ENCODE measurements at places on chromosomes 4 and X.
A peak's percentile ranks its signal among the peaks of the same experiment; 100 is the strongest.

DNA sequence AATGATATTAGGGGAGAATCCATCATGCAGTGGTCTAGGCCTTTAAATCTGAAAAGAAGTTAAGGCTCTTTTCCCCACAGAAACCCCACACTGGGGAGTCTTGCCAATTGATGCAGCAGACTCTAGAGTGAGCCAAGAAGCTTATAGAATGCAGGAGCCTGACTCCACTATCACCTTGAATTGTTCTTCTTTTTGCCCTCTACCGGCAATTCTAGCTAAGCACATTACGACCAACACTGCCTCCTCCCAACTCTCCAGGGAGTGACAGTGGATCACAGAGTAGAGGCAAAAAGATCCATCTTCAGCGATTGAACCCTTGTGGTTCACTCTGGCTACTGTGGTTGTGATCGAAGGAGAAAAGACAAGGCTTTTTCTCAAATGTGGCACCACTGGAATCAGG lies 331.5 kb downstream of the NKX6-1 start:
- DNase-seq = no peak

DNA sequence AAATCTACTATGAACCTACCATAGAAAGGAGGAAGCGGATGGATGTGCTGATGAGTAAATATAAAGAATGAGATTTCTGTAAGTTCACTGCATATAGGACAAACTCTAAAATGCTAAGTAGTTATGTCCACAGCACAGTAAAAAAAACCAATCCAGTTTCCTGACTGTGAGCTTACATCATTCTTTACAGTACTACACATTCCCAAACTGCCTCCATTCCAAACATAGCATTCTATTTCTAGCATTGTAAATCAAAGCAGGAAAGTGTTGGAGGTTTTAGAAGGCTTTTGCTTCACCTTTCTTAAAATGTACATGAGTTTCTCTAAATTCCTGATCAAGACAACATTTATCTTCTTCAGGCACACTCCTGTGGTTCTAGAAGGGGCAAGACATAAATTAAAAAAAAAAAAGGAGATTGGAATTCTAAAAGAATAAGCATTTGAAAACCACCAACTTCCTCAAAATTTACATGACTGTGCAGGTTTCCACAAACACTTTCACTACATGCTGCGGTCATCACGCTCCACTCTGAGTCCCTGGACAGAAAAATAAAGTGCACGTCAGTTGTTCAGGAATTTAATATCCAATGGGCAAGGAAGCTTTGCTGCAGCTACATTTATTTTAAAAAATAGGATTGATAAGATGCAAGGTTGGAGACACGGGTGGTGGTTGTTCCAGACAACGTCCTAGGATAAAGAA lies 297.6 kb upstream of the STS start:
- no peak for DNase-seq

DNA sequence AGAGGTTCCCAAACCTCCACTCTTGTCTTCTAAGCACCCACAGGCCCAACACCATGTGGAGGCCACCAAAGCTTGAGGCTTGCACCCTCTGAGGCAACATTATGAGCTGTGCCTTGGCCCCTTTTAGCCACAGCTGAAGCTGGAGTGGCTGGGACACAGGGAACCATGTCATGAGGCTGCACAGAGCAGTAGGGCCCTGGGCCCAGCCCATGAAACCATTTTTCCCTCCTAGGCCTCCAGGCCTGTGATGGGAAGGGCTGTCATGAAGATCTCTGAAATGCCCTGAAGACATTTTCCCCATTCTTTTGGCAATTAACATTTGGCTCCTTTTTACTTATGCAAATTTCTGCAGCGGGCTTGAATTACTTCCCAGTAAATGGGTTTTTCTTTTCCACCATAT lies 14.8 kb downstream of the RBMXL3 start:
- no peak for DNase-seq

GRCh38 chr4:112418092-112418491 lies 97.9 kb downstream of the NEUROG2 start:
- DNase-seq = no peak

GRCh38 chr4:153221783-153222706 lies 17.8 kb downstream of the TRIM2 start:
- DNase-seq = no peak

DNA sequence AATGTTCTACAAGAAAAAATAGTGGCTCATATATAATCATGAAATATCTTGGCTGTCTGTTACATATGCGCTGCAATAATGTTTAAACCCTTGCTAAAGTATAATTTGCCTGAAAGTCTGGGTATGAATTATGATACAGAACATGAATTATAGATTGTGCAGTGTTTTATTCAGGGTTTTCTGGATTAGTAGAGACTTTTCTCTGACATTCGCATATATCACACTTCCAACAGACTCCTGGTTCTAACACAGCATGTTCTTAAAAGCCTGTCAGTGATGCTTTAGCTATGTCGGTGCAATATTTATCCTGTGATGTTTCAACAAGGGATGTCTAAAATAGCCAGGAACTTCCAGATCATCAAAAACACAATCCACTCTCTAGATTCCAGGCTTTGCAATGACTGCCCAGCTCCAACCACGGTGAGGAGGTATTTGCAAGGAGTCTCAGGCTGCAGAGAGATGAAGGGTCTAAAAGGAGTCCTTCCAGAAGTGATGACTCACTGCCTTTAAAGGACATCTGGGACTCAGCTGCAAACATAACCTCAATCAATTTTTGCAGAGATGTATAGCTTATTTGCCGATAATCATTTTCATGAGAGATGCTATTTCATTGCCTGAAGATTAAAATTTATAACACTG lies 69.4 kb downstream of the RWDD4 start:
- DNase-seq = no peak

- DNase-seq = no peak
Observed at GRCh38 chrX:136574548-136574947, 42.5 kb downstream of the VGLL1 start.

DNA sequence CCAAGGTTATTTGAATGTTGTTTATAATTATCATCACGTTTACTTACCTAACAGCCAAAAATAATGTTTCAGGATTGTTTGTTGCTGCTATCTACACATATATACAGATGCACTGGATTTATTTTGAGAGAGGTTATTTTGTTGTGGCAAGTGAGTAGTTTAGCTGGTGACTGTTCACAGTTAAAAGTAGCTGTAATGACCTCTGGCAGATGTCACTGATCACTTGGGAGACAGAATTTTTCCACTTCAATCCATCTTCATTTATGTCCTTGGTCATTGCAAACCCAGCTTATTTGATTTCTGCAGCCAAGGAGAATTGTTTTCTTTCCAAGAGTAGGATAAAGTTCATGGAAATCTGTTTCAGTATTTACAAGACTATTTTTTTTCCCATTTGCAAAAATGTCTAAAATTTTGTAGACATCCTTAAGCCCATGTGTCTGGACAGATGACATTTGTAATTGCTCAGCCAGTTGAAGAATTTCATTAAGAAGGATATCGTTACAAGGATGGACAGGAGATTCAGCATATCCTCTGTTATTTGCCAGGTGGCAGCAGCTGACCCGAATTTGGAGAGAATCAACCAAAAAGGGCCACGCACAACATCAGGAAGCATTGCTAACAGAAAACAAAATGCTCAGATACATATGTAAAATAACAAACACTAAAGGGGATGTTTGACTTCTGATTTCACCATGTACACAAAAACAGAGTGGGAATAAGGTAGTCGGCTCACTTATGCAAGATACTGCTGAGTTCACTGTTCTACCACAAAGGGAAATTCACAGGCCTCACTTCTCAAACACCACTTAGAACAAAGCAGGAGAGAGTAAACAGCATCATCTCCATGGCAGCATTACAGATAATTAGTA lies 64.5 kb downstream of the GPRIN3 start:
- no peak for DNase-seq

- DNase-seq = no peak
Observed at GRCh38 chrX:108468486-108468885, 28.8 kb downstream of the COL4A5 start.

DNA sequence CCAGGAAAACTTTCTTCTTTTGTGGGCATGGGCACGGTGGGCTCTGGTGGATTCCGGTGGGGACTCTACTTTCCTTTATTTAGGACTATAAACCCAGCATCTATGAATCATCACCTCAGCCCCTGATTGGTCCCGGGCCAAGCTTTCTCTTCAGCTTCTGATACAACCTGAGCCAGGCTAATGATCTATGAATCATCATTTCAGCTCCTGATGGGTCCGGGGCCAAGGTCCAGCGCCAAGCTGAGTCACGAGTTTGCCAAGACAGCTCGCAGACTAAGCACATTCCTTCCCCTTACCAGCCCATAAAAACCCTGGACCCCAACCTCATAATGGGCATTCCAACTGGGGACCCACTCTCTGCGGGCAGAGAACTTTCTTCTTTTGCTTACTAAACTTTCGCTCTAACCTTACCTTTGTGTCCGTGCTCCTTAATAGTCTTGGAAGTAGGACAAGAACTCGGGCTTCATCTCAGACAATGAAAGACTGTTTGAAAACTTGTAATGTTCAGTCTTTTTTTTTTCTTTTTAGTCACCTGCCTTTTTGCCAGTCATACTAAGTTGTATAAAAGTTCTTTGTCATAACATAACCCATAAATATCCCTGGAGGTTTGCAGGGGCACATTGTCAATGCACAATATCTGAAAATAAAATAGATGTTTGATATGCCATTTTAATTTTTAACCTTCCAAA lies 904.9 kb upstream of the EPHA5 start:
- no peak for DNase-seq

GRCh38 chr4:8473198-8473919 lies 32.8 kb downstream of the TRMT44 start:
- no peak for DNase-seq

DNA sequence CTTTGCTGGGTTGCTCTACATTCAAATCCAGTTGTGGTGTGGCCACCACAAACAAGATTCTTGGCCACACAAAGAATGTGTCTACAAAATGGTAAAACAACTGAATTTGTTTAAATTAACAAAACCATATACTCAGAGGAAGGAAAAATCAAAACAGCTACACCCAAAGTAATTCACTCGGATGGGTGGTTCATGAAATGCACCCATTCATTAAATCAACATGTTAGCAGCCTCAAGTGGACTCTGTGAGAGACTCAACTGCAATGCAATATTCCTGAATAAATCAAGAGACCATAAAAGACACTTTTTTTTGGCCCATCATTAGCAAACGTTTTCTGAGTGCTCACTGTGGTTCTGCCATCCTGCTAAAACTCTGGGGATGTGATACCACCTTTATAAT lies 11.2 kb upstream of the AMELX start:
- no peak for DNase-seq

GRCh38 chrX:20394451-20394850 lies 127.7 kb upstream of the RPS6KA3 start:
- no peak for DNase-seq

GRCh38 chrX:121256647-121257046 lies 209.2 kb downstream of the GLUD2 start:
- DNase-seq = no peak

GRCh38 chr4:123236606-123237005 lies 160.0 kb upstream of the SPRY1 start:
- no peak for DNase-seq

GRCh38 chr4:177862541-177863176 lies 420.4 kb upstream of the AGA start:
- DNase-seq = no peak

- DNase-seq = no peak
Observed at GRCh38 chr4:32196950-32197688, 1477.0 kb downstream of the PCDH7 start.

DNA sequence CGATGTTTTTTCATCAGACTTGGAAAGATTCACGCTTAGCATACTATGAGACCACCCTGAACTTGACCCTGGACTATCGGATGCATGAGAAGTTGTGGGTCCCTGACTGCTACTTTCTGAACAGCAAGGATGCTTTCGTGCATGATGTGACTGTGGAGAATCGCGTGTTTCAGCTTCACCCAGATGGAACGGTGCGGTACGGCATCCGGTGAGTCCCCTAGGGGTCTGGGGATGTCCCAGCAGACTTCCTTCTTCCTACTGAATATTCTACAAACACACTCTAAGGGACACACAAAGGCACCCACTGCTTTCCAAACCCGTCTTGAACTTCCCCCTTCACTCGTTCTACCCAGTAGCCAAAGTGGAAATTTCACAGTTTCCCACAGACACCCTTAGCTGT lies 9.3 kb downstream of the GABRQ start:
- no peak for DNase-seq

DNA sequence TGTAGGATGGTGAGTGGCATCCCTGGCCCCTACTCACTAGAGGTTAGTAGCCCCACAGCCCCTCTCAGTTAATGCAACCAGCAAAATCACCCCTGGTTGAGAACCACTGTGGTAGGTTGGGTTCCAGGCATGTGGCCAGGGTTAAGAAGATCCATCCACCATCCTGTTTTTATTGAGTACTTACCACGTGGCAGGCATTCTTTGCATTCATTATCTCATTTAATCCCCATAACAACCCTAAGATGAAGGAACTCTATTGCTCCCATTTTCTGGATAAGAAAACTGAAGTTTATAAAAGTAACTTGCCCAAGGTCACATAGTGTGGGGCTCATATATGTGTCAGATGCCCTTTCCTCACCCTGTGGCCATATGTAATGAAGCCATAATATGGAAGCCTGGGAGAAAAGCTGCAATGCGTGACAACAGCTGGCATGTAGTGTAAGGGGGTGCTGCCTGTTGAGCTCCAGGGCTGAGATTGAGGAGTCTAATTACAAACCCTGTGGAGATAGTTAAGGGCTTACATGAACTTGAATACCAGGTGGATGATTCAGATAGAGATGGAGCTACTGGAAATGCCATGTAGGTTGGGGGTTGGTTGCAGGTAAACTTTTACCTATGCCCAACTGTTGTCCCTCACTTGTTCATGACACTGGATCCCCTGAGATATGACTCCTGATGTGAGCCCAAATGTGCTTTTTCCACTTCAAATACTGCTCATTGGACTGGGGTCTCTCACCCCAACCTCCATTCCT lies 100.2 kb upstream of the PGRMC2 start:
- no peak for DNase-seq

DNA sequence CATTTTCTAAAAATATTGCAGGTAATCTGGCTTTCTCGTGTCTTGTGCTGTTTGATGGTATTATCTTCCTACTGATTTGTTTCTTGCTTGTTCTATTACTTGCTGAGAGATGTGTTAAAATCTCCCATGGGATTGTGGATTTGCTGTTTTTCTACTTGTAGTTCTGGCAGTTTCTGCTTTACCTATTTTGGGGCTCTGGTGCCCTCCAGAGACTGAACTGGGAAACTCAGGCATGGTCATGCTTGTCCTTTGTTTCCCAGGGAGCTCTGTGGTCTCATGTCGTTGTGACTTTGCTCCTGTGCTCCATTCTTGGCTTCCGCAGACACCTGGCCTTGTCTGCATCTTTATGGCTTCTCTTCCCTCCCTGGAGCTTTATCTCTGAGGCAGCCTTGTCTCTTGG lies 39.5 kb downstream of the NSD2 start:
- DNase-seq = peak; percentile 35

GRCh38 chrX:70525733-70526132 lies 81.1 kb downstream of the DLG3 start:
- no peak for DNase-seq

- DNase-seq = no peak
Observed at GRCh38 chr4:80115368-80116181, 42.5 kb upstream of the ANTXR2 start.
